ENCODE measurements at places on chromosomes 7 and 10.

DNA sequence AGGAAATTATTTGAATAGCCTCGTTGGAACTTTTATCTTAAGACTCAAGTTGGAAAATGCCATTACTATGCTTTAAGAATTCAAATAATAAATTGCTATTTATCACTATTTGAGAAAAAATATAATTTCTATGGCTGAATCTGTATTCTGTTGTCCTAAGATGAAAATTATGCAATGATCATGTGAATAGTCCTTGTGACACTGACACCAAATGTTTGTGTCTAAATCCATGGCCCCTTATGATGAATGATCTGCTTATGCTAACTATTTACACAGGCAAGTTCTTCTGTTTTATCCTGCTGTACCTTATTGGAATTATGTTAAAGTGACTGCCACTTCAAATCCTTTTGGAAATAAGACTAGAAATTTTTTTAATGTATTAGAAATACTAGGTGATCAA is 208.7 kb downstream of the DOCK4 start:
- DNase-seq, result no peak

DNA sequence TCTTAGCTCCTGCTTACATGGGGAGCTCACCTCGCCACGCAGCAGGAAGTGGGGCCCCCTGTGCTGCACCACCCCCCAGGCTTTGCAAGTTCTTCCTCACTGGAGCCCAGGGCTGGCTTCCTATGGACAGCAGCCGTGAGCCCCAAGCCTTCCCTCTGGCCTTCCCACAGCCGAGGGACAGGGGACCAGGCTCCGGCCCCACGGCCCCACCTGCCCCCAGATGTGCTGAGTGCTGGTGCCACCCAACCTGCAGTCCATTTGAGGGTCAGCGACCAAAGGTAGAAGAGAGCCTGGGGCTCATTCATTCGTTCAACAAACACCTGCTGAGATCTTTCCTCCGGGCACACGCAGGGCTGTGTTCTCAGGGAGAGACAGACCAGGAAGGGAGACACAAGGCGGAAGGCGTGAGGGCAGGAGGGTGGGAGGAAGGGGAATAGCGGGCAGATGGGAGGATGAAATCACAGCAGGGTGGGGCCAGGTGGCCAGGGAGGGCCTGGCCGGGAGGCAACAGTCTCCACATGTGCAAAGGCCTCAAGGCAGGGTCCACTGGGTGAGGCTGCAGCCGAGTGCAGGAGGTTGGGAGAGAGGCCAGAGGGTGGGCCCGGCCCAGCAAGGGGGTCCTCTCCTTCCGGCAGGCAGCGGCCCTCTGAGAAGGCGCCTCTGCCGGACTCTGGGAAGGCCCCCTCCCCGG is 100.1 kb downstream of the FOXL3 start:
- no peak for DNase-seq

- DNase-seq, result no peak
Observed at GRCh38 chr7:48140001-48140681, 31.1 kb upstream of the ABCA13 start.

GRCh38 chr10:54710918-54711317 is 90.1 kb downstream of the PCDH15 start:
- no peak for DNase-seq

- no peak for DNase-seq
Observed at GRCh38 chr7:17770710-17771375, 169.5 kb downstream of the SNX13 start.

DNA sequence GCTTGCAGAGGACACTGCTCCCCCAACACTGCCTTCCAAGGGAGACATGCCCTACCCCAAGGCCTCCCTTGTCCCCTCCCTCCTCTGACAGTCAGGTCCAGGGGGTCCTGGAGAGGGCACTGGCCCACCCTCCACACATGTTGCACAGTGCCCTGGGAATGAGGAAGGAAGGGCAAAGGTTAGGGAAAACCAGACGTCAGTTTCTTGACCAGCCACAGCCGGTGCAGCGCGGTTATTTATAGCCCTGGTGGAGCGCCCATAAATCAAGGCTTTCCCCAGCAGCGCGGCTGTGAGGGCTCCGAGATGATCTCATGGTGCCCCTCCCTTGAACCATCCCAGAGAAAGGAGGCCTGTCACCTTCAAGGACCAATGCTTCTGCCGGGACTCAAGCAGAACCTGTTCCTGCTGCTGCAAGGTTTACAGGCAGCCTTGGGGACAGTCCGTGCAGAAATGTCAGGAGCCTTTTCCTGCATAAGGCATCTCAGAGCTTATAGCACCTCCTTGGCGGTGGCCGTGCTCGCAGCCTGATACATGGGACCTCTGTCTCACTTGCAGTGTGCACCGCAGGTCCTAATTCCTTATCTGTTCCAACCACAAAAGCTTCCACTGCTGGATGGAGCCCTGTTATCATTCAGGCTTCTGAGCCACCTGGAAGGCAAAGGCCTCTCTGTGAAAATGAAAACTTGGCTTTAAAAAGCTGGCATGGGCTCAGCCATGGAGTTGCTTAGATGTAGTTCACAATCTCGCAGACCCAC is 127.3 kb downstream of the LHPP start:
- no peak for DNase-seq

DNA sequence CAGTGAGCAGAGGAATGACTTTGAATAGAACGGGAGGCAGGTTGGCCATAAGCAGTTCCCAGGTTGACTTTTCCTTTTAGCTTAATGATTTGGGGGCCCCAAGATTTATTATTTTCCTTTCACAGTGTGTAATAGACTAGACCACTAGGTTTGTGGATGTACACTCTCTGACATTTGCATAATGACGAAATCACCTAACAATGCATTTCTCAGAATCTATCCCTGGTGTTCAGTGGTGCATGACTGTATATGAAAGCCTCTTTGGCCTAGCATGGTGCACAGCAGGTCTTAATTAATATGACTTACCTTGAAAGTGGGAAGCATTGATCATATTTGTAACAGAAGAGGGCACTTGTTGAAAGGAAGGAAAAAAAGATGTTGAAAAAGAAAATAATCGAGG is 761.9 kb downstream of the TYW1 start:
- DNase-seq, result no peak

- no peak for DNase-seq
Observed at GRCh38 chr7:135236727-135237126, 3.1 kb downstream of the STRA8 start.

GRCh38 chr10:47451998-47452494 is 31.9 kb downstream of the ANXA8 start:
- no peak for DNase-seq

Measured in cortex of kidney (tissue), 1 donor.